Neural progenitor cell (in vitro differentiated cells): ENCODE measurements at places on chromosomes 6 and 20. TPM values are rescaled to one million over a fixed set of nuclear protein-coding genes. Genes with fewer than 3 reads are reported as not detected.

Gene RHAG
- not detected in 2 replicates for total RNA-seq

Gene RGL2
- 28.3 and 63.4 TPM in 2 replicates for total RNA-seq

Gene UCKL1
- 10.8 and 22.7 TPM in 2 replicates for total RNA-seq

Gene POPDC3
- total RNA-seq: 3.1 and 8.2 TPM in 2 replicates
